Chondrocyte (in vitro differentiated cells): ENCODE measurements at places on chromosomes 4 and X. TPM values are rescaled to one million over a fixed set of nuclear protein-coding genes. Genes with fewer than 3 reads are reported as not detected.

GRCh38 chr4:176963121-176963520 is 170.4 kb upstream of the VEGFC start:
- no peaks in the 10 kb centered on the region for H3K4me1 ChIP-seq
- H3K27me3 ChIP-seq = no peaks in the 10 kb centered on the region
- H3K4me3 ChIP-seq = no peak overlapping the region
- no peak overlapping the region for H3K27ac ChIP-seq
- H3K36me3 ChIP-seq = no peaks in the 10 kb centered on the region
- no peak for DNase-seq

HSPA4L gene
- 3.7 to 5.7 TPM (median 4.0 TPM) in 3 replicates for total RNA-seq

GRCh38 chr4:45693746-45694145 is 430.1 kb downstream of the GABRG1 start:
- no peak for DNase-seq
- H3K4me3 ChIP-seq = no peak overlapping the region
- no peak overlapping the region for H3K27ac ChIP-seq
- peaks cover 4% of the 10 kb centered on the region for H3K27me3 ChIP-seq
- no peaks in the 10 kb centered on the region for H3K36me3 ChIP-seq

DNA sequence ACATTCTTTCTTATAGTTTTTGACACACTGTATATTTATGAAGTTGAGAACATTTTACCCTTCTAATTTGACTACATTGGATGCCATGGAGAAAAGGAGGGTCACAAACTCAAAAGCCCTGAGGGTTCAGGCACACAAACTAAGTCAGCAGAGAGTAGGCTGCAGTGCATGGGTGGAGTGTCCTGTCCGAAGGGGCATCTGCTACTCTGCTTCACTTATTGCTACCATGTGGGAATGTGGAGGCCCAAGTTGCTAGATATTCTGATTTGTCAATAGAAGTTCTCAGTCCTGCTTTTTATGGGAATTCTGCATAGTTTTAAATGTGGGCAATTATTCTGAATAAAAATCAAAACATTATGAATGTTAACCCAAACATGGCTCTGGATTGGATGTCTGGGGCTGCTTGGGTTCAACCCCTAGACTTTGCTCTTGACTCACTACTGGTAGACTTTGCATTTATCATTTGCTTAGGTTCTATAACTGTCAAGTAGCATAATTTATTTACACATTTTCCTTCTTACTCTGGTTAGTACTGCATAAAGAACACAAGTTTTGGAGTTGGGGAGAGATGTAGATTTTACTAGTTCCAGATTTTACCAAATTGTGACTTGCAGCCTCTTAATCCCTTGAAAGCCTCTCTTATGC is 255.1 kb downstream of the SPRY1 start:
- peak overlapping the region; percentile 38 for H3K27ac ChIP-seq
- H3K36me3 ChIP-seq = no peaks in the 10 kb centered on the region
- H3K4me1 ChIP-seq = peaks cover 72% of the 10 kb centered on the region
- no peak overlapping the region for H3K4me3 ChIP-seq

GRCh38 chr4:168740691-168741090 is 243.8 kb downstream of the PALLD start:
- no peak overlapping the region for H3K4me3 ChIP-seq
- no peak for DNase-seq
- H3K27ac ChIP-seq = peak overlapping the region; percentile 5
- peaks cover 29% of the 10 kb centered on the region for H3K36me3 ChIP-seq
- peaks cover 87% of the 10 kb centered on the region for H3K4me1 ChIP-seq

DNA sequence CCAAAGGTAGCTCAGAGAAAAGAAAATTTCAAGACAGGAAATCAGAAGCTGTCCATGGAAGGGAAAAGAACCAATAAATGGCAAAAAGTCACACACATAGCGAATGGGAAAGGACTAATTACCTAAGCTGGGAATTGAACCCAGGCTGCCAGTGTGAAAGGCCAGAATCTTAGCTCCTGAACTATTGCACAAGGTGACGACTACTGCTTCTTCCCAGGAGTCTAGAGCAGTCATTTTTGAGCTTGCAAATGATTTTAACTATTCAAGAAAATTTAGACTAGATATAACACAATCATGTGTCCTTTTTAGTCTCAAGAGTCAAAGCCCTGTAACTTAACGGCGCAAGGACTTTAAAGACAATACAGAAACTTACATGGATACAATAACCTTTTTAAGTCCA is 34.1 kb upstream of the ZNF81 start:
- no peaks in the 10 kb centered on the region for H3K4me1 ChIP-seq
- peaks cover 2% of the 10 kb centered on the region for H3K27me3 ChIP-seq
- H3K27ac ChIP-seq = no peak overlapping the region
- no peaks in the 10 kb centered on the region for H3K36me3 ChIP-seq

GRCh38 chr4:59664771-59665170 is 1535.4 kb upstream of the ADGRL3 start:
- DNase-seq = no peak
- peaks cover 9% of the 10 kb centered on the region for H3K27me3 ChIP-seq
- H3K27ac ChIP-seq = no peak overlapping the region

GAGE12J gene
- total RNA-seq = not detected in 3 replicates

GPC4 gene
- total RNA-seq = 64.6 to 94.8 TPM (median 67.6 TPM) in 3 replicates

DNA sequence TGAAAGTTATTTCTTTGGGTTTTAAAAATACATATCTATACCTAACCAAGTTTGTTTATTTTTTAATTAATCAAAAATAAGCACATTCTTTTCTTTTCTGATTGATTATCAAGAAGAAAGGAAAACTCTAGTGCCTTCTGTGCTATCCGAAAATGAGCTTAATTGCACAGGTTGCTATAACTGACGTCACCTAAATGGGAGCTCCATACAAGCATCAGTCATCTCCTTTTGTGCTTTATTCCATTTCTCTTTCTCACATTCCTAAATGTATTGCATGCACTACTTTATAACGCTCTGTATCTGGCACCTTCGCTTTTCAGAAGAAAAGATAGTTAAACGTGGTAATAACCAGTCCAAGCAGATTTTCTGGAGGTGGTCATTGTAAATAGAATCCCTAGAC is 675.0 kb downstream of the STPG2 start:
- no peaks in the 10 kb centered on the region for H3K4me1 ChIP-seq
- H3K4me3 ChIP-seq = no peak overlapping the region
- H3K36me3 ChIP-seq = no peaks in the 10 kb centered on the region
- no peak overlapping the region for H3K27ac ChIP-seq
- no peak for DNase-seq
